Cerebellar nuclear complex (tissue), 1 donor: ENCODE measurements at places on chromosomes 3 and 15.
A peak's percentile ranks its signal among the peaks of the same experiment; 100 is the strongest.

DNA sequence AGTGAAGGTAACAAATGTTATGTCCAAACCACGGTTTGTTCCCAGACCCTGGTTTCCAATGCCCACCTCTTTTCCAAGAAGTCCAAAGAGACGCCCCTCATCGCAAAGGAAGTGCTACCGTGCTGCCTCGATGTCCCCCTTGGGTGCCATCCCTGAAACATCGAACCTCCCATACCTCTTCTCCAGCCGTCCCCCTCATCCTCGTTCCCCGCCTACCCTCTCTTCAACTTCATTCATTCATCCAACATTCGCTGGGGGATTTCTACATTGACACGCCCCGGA is 467 bp downstream of the TIPIN start:
- no peak for DNase-seq

DNA sequence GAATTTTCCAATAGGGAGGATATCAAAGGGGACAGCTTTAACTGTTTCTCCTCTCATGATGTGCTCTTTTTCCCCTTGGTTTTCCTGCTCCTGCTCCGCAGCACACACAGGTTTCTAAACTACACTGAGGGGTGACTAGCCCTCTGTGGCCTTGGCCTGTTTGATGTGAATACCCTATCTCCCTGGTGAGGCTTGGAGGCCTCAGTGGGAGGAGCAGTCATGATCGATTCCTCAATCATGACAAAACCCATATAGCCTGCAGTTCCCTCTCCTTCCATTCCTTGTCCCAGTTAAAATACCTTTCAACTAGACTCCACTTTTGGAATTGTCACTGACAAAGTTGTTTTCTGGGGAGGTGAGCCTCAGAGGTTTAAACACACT is 24.0 kb upstream of the USP3 start:
- DNase-seq, result no peak

DNA sequence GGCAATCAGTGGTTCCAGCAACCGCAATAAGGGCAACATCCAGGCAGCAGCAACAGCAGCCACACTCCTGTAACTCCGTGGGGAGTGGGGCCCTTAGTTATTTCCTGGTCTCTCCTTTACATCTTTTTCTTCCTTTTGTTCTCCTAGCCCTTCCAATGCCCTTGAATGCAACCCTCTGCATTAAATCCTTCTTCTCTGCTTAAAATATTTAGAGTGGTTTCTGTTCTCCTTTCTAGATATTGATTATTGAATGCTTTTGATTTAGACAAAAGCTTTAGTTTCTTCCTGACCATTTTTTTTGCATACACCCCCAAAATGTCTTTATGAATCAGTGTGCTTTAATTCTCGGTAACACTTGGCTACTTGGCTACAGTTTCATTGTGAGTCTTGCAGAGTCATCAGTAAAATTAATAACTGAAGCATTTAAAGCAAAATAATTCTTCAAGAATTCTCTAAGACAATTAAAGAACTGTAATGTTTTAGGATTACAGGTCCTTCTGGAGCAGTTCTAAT is 586.1 kb downstream of the MECOM start:
- DNase-seq, result no peak

- DNase-seq, result no peak
These were observed 81.7 kb downstream of the HCN4 start for GRCh38 chr15:73287019-73287418.

DNA sequence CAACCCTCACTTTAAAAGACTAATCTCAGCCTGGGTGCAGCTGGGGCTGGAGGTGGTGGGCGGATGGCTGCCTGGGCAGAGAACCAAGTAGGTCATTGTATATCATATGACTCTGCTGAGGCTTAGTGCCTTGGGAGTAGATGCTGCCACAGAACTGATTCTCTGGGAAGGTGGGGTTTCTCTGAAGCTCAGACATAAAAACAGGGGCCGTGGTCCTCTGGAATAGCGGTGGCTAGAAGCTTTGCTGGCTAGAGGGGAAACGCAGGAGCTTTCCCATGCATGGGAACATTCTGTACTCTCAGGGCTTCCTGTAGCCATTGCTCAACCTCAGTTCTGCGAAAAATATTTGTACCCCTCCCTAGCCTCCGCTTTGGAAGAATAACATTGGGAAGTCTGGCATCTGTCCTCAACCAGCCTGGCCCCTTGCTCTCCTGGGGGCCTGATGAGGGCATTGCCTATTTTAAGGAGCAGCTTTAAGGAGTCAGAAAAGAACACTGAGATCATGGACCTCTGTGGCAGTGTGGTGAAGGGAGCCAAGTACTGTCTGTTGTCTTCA is 14.7 kb downstream of the TIMP4 start:
- DNase-seq, result no peak

DNA sequence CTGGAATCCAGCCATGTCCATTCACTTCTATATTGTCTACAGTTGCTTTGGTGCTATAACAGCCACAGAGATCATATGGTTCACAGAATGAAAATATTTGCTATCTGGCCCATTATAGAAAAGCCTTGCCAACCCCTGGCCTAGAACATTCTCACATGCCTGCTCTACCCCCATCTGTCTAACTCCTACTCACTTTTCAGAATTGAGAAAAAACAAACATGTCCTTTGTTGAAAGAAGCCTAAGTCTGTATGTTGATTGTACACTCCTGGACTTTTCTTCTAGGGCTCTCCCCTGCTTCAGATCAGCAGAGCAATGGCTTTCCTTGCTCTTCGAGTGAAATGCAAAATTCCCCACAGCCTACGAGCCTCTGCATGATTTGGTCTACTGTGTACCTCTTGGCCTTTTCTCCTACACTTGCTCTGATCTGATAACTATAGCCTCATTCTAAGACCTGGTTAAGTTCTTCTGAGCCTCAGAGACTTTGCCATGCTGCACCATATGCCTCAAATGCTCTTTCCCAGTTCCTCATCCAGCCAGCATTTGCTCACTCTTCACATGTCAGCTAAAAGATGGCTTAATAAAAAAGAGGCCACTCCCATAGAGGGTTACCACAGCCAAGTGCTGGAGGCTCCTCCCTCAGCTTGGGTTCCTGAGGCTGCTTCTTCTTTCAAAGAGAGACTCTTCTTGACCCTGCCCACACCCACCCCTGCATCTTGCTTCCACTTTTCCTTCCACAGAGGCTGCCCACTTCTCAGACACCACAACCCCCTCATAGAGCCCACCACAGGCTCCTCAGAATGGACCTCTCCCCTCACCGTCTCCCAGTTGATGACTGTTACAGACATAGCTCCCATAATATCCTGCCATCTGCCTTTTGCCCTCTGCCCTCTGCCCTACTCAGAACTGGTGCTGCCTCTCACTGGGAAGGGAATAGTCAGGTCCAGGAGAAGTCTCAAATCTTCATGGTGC is 22.9 kb upstream of the DCLK3 start:
- DNase-seq, result no peak

- no peak for DNase-seq
These were observed 22.8 kb upstream of the SSR3 start for GRCh38 chr3:156577736-156578135.

DNA sequence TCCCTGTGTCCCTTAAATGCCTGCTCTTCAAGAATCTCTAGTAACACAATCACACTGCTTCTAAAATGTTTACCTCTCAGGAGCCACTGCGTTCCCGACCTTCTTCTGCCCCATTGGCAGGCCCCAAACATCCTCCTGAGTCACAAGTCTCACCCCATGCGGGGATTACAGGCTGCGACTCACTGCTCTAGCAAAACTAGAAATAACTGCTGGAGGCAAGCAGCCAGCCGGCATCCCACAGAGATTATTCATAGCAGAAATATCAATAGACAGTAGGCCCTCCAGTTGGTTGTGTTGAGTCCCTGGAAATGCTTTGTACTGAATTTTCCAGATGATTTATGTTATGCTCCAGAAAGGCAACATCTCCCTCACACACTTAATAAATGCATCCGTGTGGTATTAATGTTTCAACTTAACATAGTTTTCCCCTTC is 64.8 kb downstream of the RFTN1 start:
- no peak for DNase-seq

DNA sequence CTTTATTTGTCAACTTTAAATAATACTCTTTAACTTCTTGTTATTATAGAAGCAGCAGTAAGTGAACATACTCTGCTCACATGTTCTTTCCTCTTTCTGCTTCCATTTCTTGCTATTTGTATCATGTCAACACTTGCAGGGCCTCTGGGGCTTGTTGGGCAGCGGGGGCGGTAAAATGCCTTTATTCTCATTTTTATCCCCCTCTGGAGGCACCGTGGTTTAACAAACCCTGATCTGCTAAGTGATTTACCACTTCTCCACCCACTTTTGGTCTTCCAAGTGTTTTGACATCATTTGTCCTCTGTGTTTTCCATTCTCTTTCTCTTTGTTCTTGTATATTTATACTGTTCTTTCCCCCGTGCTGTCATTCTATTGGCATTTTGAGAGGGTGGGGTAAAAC is 33.9 kb downstream of the SCN10A start:
- DNase-seq, result no peak

- DNase-seq, result no peak
These were observed 152.8 kb downstream of the KCNAB1 start for GRCh38 chr3:156273111-156273694.

DNA sequence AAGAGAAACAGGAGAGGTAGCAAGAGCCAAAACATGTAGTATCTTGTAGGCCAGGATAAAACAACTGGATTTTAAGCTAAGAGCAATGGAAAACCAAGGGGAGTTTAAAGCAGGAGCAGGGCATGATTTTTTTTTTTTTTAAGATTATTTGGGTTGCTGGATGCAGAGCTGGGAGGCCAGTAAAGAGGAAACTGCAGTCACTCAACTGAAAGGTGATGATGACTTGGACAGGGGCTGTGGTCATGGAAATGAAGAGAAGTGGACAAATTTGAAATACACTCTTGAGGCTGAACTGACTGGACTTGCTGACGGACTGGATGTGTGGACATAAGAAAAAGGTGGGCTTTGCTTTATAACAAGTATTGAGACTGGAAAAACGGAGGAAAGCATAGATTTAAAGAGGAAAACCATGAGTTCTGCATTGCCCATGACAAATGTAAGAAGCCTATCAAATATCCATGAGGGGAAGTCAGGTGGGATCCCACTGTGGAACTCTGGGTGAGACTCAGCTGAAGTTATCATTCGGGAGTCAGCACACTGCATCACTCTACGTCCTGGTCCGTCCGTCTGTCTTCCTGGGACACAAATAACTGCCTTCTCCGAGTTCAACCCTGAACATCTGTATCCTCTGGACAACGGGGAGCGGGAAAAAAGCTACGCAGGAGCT is 688 bp downstream of the XPC start:
- DNase-seq, result peak; percentile 7

DNA sequence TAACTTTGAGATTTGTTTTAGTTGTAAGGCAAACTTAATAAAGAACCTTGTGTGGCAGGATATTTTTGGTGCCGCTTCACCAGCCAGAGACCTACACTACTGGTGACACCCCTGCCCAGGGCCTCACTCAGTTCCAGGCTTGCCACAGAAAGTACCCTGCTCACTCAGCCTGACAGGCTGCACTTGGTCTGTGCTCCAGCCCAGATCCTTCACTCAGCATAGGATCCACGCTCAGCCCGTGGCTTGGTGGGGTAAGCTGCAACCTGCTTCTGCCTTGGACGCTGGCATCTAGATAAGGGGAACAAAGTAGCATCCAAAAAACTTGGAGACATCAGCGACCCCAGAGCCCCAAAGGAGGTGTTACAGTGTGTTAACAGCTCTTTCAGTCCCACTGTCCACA is 825.5 kb downstream of the EPHA3 start:
- no peak for DNase-seq

GRCh38 chr3:46369151-46369550 is 1.6 kb upstream of the CCR5 start:
- DNase-seq, result no peak

DNA sequence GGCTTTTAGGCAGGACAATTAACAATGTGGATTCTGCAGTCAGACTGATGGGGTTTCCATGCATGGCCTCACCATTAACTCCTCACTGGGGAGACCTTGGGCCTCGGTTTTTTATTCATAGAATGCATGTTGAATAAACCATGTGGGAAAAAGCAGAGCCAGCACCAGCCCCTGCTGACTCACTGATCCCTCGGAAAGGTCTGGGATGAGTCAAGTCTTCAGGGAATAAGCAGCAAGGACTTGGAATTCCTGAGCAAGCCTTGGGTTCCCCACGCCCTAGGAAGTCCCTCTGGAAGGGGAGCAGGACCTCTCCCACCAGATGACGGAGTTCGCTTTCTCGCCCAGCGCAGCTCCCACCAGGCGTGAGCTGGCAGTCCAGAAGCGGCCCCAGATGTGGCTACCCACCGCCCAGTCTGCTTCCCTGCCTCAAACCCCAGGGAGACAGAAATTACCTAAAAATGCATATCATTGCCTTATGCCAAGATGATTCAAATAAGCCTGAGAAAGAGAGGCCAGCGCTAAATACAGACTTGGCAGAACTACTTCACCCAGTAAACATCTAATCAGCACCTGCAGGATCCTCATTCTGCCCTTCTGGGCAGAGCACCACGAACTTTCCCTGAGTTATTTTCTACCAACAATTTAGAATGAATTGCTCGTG is 45.4 kb downstream of the BTD start:
- DNase-seq, result no peak

GRCh38 chr3:85074003-85074402 is 115.2 kb downstream of the CADM2 start:
- no peak for DNase-seq
